Cardiac muscle cell (in vitro differentiated cells and primary cell): ENCODE measurements at places on chromosomes 2 and 18. TPM values are rescaled to one million over a fixed set of nuclear protein-coding genes. Genes with fewer than 3 reads are reported as not detected.
A peak's percentile ranks its signal among the peaks of the same experiment; 100 is the strongest.

- DNase-seq: no peak
These were observed 33.9 kb downstream of the MBP start for GRCh38 chr18:77098538-77099174.

DNA sequence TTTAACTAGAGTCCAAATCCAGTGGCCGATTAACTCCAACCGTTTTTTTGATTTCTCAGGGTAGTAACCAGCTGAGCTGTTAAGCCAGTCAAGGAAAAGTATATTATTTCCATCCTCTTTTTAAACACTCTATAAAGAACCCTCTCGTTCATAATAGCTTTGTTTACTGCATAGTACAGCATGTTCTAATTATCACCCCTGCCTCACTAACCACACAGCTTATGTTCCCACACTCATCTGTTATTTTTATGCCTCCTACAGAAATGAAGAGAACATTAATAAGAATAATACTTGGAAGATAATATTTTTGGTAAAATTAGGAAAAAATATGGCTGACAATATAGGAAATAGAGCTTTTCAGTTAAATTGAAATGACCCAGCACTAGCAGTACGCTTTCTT lies 2132.8 kb upstream of the CELF4 start:
- DNase-seq: no peak

DNA sequence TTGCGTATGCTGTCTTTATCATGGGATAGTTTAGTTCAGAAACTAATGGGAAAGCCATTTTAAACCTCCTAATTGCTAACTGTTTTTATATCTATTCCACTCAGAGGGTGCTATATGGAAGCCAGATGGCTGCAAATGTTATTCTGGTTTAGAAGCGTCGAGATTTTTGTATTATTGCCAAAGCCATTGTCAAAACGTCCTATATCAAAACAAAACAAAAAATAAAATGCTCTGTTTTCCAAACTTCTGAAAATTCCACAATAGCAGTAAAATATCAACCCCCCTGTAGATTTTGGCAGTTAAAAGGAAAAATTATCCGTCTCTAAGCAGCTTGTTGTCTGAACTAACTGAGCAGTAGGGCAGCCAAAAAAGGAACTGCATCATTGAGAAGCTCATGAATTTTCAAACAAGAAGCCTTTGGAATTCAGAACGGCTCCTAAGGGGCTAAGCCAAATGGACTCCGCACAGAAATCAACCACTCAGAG lies 195.4 kb upstream of the CWC22 start:
- peak; percentile 56 for DNase-seq

- no peak for DNase-seq
These were observed 67.9 kb downstream of the EIPR1 start for GRCh38 chr2:3309496-3310355.

DNA sequence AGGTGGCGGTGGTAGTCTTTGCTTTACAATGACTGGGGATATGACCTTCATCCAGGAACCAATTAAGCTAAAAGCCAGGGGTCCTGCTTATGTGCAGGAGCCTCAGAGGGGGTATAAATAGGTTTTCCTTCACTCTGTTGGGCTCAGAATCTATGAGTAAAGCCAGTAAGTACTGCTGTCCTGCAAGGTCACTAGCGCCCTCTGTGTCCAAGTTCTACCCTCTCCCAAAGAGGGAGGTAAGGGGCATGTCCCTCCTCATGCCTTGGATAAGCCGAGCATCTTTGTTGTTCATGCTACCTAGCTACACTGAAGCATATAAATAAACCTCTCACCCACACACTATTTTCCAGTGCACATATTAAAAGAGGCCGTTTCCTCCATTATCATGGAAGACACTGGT lies 79.4 kb downstream of the SPRED2 start:
- peak; percentile 46 for DNase-seq

GRCh38 chr2:167925758-167926157 lies 321.6 kb downstream of the STK39 start:
- DNase-seq: no peak

DNA sequence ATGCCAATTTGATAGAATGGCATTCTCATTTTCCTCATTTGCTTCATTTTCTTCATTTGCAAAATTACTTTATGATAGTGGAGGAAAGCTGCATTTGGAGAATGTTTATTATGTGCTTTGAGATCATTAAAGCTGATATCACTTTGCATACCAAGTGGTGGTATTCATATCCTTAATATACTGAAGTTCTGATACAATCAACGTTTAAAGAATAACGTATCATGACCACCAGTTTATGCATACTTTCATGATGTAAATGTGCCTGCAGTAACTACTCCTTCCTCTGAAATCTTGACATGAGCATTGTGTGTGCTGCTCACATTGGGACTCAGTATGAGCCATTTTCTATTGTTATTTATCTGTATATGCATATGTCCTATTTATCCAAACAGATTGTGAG lies 302.1 kb downstream of the ARHGAP15 start:
- no peak for DNase-seq

DNA sequence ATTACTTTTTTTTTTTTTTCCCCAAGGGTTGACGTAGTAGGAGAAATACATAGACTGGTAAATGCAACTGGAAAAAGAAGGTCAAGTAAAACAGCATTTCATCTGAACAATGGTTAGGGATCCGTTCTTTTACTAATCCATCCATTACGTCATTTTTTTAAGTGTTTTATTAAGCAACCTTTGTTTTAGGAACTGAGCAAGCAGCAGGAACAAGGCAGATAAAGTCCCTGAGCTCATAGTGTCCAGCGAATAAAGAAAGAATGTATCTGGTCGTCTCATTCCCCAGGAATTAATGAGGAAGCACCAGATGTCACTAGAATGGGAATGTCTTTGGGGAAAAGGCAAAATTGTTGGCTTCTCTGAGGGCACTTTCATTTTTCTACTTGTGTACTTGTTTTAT lies 842.4 kb downstream of the TDRD15 start:
- no peak for DNase-seq

GRCh38 chr2:21276163-21276562 lies 152.4 kb downstream of the TDRD15 start:
- DNase-seq: no peak

- DNase-seq: no peak
These were observed 273.5 kb downstream of the PTGR3 start for GRCh38 chr18:74935434-74935833.

- no peak for DNase-seq
These were observed 47.7 kb upstream of the NFATC1 start for GRCh38 chr18:79348066-79348465.

GRCh38 chr2:98683728-98684127 lies 47.2 kb downstream of the MGAT4A start:
- DNase-seq: no peak

DNA sequence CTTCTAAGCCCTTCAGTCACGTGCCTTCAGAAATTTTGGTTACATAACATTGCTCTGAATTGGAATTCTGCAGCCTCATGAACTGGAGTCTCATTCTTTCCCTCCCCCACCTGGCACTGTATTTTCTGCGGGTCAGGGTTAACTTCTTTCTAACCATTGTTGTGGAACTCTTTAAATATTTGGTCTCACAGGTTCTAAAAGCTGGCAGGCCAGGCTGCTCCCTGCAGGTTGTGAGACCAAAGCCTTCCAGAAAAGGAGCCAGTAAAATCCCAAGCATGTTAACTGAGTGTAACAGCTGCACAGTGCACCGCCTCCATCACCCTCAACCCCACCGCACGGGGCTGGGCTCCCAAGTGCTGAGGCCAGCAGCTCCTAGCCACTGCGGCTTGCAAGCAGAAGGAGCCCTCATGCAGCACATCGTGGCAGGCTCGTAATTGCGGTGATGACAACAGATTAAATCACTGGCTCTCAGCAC lies 174.1 kb upstream of the ALPP start:
- peak; percentile 85 for DNase-seq

- no peak for DNase-seq
These were observed 26.6 kb downstream of the HK2 start for GRCh38 chr2:74860521-74860920.

DNA sequence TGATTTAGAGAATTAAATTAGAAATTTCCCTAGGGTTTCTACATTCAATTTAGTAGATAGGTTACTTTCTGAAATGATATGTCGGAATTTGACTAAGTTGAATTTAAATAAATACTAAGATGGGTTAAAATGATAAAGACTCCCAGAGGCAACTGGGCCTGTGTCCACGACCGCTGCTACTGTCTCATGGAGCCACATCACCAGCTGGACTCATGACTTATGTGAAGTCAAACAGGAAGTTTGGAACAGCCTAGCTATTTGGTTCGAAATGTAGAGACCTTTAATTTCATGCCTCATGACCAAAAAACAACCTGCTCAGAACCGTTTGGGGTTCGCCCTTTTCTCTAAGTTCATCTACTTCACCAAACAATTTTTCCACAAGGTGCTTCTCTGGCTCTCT lies 22.2 kb downstream of the GRHL1 start:
- no peak for DNase-seq

- DNase-seq: no peak
These were observed 262.9 kb upstream of the MAP2 start for GRCh38 chr2:209160800-209161588.

DNA sequence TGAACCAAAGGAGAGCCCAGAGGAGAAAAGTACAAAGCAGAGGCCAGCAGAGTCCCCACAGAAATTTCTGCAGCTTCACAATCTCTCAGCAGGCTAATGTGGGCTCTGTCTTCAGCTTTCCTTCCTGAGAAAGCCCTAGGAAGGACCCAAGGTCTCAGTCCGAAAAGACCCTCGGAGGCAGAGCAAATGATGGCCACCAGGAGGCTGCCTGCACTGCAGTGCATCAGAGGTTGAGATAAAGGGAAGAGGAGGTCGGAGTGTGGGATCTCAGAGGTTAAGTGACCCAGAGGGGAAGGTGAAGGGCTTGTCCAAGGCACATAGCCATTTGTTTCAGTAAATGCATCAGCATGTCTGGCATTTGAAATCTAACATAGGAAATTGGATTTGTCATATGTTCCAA lies 299.1 kb upstream of the SLC14A2 start:
- no peak for DNase-seq

GRCh38 chr2:71926876-71927756 lies 220.5 kb downstream of the CYP26B1 start:
- DNase-seq: no peak

CCDC178 gene
- total RNA-seq: 0.49 TPM in 1 of 2 replicates, not detected in the other

DOK6 gene
- 8.1 and 13.9 TPM in 2 replicates for total RNA-seq

CROCC2 gene
- not detected in 2 replicates for total RNA-seq

MC5R gene
- total RNA-seq: not detected in 2 replicates

EDAR gene
- not detected in 2 replicates for total RNA-seq

NCL gene
- 202 and 222 TPM in 2 replicates for total RNA-seq
